Mammary epithelial cell (primary cell): ENCODE measurements at places on chromosomes 5 and 9. TPM values are rescaled to one million over a fixed set of nuclear protein-coding genes. Genes with fewer than 3 reads are reported as not detected.

DNA sequence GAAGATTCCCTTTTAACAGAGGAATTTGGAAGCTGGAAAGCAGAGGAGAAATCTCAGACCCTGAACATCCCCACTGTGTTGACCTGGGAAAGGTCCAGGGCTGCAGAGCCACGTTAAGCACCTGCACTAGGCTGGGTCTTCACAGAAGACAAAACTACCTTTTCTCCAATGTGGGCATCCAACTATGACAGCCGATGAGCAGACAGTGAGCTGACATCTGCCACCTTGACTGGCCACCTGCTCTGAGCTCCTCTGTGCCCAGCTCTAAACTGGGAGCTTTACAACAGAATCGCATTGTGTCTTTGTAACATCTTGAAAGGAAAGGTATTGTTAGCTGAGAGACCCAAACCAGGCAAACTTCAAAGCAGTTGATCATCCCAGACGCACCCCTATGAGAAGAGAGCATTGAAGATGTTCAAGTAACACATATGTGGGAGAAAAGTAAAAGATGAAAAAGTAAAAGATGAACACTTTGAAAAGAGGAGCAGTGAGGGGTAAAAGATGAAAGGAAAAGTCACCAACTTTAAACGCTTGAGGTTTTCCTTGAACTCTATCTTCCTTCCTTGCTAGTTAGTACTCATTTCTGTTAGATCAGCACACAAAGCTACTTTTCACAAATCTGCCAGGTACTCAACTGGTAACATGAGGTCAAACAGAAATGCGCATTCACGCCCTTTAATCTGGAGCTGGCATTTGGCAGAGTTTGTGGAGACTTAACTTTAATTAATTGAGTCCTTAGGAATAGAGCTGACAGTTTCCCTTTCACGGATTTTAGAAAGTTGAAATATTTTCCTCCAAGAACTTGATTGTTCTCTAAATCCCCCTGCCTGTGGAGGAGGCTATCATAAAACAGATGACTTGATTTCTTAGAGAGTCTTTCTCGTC lies 53.2 kb upstream of the CTXN3 start:
- no peak for DNase-seq

- DNase-seq, result no peak
These were observed 20.3 kb downstream of the FNBP1 start for GRCh38 chr9:130022566-130023143.

- no peak for DNase-seq
These were observed 92.7 kb downstream of the RAD23B start for GRCh38 chr9:107375651-107376369.

DNA sequence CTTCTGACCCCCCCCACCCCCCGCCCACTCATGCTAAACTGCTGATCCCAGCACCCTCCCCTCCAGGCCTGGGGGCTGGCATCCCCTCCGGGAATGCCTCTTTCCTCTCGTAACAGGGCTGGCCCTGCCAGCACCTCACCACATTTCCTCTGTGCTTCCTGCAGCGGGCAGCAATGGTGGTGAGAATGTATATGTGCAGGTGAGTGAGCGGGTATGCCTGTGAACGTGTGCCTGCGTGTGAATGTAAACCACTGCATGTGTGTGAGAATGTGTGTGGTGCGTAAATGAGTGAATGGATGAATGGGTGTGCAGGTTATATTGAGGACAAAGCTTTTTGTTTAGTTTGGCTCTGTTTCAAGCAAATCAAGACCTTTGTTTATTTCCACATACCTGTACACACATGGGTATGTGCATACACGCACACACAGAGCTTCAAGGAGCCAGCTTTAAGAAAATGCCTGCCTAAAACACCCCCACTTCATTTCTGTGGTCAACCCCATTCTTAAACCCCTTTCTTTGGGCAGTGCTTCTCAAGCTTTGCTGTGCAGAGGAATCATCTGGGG lies 95.7 kb upstream of the SHB start:
- no peak for DNase-seq

GRCh38 chr5:75716715-75717081 lies 539 bp downstream of the POC5 start:
- no peak for DNase-seq

FOXD4L3 gene
- polyA plus RNA-seq, result 0.05 TPM

ANKRD33B gene
- polyA plus RNA-seq, result 0.50 TPM
